ENCODE measurements at places on chromosomes 4 and X.

DNA sequence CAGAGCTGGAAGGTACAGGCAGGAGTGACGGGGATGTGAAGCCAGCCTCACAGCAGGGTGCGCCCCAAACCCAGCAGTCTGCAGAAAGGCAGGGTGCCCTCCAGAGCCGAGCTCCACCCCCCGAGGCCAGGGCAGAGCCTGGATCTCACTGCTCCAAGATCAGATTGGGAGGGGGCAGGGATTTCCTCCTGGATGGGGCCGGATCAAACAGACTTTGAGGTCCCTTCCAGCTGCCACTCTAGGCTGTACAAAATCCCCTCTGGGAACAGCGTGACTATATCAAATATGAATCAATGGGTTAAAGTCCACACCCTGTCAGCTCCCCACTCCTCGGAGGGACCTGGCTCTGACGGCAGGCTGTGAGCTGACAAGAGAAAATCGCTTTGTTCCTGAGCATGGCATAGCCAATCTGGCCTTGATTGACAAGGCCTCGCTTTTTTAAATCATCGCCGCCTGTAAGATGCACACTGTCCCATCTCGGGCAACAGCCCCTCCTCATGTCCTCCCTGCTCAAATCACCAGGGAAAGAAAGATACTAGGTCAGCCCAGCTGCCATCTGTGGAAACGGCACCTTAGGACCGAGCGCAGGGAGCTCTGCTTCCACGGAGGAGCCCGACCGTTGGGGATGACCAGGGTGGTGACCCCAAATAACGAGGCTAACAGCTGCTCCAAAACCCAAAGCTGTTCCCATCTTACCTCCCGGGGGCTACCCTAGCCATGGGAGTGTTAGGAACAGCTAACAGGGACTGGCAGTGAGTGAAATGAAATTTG is 39.9 kb downstream of the PSAPL1 start:
- DNase-seq, result no peak

GRCh38 chr4:80144676-80145470 is 52.4 kb upstream of the PRDM8 start:
- DNase-seq, result no peak

DNA sequence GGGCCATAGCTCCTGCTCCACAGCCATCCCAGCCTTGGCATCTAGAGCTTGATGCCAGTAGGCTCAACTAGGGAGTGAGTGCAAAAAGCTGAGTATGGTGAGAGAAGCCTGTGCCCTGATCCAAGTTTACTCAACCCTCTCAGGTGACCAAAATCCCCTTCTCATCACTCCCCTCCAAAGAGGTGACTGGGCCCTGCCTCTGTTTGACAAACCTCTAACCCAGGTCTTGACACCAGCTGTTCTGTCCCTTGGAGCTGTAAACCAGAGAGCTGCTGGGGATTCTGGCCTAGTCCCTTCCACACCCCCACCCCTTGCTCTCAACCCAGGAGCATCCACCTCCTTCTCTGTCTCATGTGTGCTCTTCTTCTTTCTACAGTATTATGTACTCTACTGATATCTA is 73.5 kb downstream of the MSN start:
- no peak for DNase-seq

DNA sequence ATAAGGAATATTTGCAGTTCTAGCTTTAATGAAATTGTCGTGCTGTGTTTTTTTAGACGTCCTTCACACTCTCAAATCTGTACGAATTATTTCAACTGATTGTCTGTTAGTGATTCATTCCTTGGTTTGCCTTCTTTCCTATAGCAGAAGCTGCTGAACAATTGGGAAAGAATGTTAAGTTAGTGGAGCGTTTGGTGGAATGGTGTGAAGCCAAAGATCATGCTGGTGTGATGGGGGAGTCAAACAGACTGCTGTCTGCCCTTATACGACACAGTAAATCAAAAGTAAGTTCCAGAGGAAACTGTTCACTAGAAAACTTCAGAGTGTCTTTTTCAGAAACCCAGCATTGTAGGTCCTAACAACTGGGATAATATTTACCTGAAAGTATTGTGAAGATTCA is 159.9 kb downstream of the RAP1GDS1 start:
- DNase-seq, result no peak
